ENCODE measurements at places on chromosomes 7 and 10.
A peak's percentile ranks its signal among the peaks of the same experiment; 100 is the strongest.

DNA sequence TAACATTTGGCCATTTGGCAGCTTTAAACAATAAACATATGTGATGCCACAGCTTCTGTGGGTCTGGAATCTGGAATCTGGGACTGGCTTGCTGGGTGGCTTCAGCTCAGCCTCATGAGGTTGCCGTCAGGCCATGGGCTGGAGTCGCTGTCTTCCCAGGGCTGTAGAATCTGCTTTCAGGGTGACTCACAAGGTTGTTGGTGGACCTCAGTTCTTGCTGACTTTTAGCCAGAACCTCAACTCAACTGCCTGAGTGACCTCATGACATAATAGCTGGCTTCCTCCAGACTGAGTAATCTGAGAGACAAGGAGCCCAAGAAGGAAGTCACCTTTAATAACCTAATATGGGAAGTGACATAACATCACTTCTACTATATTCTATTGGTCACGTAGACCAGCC lies 44.6 kb upstream of the TSPAN13 start:
- peak; percentile 99 for DNase-seq

DNA sequence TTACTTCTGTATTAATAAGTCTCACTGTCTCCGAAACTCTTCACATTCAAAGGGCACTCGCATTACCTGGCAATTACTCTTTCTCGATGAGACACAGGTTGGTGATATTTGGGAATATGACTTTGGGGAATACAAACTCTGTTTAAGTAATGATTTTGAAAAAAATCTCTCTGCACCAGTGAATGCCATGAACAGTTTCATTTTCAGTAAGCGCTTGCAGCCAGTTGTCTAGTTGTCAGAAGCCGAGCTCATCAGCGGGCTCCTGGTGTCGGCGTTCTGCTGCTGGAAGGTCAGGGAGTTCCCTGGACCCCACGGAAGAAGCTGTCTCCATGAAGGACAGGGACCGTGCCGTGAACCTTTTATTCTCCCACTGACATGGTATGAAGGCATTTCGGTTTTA lies 57.7 kb downstream of the PTPRE start:
- no peak for DNase-seq

DNA sequence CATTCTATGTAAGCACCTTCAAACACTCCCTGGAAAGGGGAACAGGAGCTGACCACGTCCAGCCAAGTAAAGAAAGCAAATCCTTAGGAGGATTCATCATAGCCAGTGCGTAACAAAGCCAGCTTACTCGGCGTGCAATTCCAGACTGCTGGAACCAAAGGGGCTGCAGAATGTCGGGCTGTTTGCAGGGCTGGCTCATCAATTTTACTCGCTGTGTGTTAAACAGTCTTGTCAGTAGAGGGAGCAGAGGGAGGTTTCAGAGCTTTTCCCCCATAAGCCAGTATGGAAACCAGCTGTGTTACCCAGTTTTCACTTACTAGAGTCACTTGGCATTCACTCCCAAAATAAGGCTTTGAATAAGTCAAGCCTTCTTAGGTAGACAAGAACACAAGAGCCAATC lies 127.1 kb downstream of the KMT2E start:
- DNase-seq, result peak; percentile 77

GRCh38 chr7:12968836-12969422 lies 281.5 kb downstream of the ARL4A start:
- no peak for DNase-seq

DNA sequence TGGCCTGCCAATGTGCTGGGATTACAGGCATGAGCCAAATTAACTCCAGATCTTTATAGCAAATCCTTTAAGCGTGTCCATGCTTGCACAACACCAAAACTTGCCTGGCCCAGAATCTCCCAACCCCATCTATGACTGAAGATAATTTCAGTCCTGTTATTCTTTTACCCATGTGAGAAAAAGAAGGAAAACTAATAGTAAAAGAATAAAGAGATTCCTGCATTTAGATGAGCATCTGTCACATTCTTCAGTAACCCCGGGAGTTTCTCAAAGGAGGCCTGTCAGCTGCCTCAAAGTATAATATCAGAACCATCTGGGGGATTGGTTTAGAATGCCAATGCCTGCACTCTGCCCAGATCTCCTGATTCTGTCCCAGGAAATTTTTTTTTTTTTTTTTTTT lies 158.1 kb upstream of the KMT2E start:
- DNase-seq, result no peak

DNA sequence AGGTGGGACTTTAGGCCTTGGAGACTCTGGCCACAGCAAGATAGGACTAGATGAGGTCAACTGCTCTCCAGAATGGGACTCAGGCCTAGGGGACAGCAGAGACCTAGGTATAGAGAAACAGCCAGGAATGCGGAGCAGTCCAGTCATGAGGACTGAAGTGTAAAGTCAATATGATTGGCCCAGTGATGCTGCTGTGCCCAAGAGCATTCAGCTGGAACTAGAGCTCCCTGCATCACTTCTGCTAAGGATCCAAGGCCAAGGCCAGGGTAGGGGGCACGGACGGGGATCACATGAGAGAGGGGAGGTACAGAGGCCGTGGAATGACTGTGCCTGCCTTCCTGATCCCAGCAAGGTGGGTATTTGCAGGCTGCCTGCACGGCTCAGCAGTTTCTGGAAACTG lies 237.9 kb downstream of the FRMD4A start:
- DNase-seq, result no peak

DNA sequence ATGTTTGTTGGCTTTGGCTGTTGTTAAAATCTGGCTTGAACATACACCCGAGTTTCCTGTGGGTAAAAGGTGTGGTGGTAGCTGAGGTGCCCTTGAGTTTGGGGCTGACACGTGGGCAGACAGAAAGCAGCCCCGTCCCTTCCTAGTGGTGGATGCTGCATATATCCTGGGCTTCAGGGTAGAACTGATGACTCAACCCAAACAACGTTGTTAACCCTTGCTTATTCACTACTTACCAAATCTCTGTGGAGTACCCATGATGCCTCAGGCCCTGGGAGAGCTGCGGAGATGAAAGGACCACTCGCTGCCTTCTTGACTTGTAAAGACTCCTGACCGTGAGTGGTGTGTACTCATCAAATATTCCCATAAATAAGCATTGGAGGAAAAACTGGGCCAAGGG lies 245.1 kb downstream of the RAB11FIP2 start:
- no peak for DNase-seq

DNA sequence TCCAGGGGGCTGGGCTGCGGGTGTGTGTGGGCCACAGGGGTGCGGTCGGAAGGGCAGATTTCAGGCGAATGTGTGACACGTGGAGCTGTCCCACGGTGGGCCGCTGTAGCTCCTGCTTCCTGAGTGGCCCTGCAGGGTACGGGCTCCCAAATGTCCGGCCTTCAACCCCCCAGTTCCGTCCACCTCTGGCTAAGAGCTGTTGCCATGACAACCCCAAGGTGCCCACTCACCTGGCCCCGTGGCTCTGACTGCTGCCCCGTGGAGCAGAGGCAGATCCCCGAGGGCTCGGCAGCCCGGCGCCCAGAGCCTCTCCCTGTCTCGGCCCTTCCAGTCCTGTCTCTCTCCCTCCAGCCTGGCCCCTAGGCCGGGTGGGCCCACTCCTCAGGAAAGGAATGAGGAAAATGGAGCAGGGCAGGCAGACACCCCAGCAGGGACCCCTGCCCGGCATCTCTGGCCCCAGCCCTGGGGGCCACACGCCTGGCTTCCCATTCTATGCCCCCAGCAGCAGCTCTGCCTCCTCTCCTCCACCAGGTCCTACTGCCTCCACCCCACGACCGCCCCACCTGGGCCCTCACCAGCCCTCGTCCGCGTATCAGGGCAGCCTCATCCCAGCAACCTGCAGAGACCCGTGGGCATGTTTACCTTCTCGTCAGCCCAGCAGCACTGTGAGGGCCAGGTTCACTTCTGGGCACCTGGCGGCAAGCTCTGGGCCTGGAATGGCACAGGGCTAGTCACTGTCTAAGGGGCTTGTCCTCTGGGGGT lies 215.6 kb downstream of the ELFN1 start:
- no peak for DNase-seq

DNA sequence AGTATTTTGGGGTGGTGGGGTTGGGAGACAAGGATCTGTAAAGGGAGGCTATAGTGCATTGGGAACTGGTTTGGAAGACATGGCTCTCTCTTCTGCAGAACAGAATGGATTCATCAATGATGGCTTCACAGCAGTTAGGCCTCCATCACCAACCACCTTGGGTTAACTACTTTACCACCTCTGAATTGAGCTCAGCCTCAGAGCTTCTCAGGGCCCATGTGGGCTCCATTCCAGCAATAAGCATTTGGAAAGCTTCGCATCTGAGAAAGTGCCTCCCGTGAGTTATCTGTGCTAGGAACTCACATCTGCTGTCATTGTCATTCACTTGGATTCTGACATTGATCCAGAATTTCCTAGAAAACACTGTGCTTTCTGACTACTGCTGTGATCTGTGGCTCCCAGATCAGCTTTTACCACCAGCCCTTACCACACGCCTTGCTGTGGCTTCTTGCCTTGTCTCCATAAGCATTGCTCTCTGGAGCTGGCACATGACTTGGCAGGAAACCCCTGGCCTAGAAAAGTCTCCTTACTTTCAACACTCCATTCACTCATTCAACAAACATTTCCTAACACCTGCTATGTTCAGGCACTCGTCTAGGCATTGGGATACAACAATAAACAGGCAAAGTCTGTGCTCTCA lies 70.7 kb upstream of the ADO start:
- no peak for DNase-seq

DNA sequence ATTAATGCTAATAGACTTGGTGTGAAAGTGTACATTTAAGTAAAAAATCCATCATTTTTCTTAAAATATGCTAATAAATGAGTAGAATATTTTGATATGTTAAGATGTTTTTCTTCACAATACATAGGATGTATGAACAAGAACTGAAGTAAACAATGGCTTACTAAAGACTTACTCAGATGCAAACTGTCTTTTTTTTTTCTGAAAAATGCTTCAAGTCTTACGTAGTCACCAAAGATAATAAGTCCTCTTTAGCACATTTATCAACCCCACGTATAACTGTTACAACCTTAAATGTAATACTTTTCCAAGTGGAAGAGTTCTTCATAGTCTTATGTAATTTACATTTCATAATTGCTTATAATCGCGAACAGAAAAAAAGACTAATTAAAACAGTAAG lies 54.8 kb downstream of the MDFIC start:
- DNase-seq, result peak; percentile 41

DNA sequence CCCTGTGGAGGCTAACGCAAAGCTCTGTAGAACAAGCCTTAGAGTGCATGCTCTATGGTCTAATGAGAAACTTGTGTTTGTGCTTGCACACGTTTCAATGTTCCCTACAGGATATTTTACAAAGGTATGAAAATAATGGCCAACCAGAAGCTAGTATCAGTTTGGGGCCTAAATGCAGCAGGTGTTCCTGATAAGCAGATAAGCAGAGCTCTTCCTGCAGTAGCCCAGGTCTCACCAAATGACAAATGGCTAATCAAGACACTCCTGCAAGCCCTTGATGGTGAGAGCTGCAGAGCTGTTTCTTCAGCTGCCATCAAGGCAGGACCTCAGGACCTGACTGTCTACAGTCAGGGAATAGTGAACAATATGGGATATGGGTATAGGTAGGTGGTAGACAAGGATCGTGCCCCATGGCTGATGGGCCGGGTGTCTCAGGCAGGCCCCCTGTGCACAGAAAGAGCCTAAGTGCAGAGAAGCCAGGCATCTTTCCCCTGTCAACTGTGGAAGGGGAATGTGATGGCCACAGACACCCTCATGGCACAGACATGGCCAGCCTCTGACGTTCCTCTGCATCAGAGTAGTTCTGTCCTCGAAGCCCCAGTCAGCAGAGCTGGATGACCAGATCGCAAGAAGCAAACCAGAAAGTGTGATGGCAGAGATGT lies 23.2 kb upstream of the RASSF4 start:
- DNase-seq, result no peak

GRCh38 chr10:110758898-110759297 lies 112.8 kb upstream of the PDCD4 start:
- peak; percentile 85 for DNase-seq

- no peak for DNase-seq
These were observed 24.3 kb downstream of the IL6 start for GRCh38 chr7:22751341-22751740.

DNA sequence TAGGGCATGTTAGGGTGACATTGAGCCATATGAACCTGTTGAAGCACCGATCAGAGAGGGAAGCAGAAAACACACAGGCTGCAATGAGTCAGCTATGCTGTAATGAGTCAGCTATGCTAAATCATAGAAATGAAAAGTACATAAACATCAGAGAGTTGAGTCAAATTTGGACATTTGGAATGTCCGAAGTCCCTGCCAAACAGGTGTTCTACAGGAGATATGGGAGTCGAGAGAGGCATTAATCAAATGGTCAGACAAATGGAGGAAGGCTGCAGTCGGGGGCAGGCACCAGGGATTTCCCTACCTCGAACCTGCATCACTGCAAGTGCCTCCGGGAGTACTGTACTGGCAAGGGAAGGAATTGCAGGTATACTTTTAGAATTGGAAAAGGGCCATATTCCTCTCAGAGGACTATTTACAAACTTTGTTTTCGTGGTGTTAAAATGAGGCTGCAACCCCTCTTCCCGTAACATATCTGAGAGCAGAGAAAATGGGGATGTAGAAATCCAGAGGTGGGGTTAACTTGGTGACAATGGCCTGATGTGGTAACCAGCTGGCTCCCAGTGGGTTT lies 8.8 kb upstream of the ZC3HAV1 start:
- DNase-seq, result peak; percentile 63

- DNase-seq, result no peak
These were observed 64.5 kb upstream of the EEPD1 start for GRCh38 chr7:36088553-36088952.

- DNase-seq, result no peak
These were observed 341.3 kb upstream of the SEMA3C start for GRCh38 chr7:81260152-81260551.

DNA sequence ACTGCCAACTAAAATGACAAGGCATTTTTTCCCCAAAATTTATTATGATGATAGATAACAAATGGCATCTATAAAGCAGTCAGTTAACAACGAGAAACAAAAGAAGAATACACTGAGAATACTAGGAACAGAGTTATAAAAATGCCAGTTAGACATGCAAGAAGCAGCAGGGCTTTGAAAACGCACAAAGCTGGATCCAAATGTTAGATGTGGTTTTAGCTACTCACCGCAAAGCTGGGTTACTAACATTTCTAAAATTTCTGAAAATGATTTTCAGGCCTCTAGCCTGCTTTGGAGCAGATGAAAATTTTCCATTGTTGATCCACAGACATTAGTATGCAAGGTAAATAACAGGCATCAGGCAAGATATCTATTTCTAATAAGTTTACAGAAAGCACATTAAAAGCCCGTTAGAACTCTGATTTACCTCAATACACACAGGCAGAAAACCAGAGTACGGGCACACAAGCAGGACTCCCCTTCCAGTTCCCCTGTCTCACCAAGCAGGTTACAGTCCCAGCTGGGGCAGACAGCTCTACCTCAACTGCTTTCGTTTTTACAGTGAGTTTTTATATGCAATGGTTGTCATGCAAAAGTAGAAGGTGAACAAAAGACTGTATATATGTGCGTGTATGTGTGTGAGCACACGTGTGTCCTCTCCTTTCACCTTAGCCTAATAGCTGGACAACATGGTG lies 37.9 kb downstream of the GLI3 start:
- peak; percentile 76 for DNase-seq

GRCh38 chr7:130288829-130289228 lies 4.1 kb upstream of the CPA4 start:
- no peak for DNase-seq

- DNase-seq, result no peak
These were observed 68.9 kb downstream of the CD36 start for GRCh38 chr7:80707318-80707717.
